ENCODE measurements at places on chromosomes 7 and 10. TPM values are rescaled to one million over a fixed set of nuclear protein-coding genes. Genes with fewer than 3 reads are reported as not detected.

The GPR15LG gene
- total RNA-seq = not detected

The AMPH gene
- 1.5 TPM for total RNA-seq

The ATP5MK gene
- 255 TPM for total RNA-seq

The VWA2 gene
- not detected for total RNA-seq

The NEBL gene
- total RNA-seq = 14.7 TPM
